Activated CD8-positive, alpha-beta T cell treated with anti-CD3 and anti-CD28 coated beads, Interleukin-2, amount 10 ng/mL, durations not matched to agents 7 days and 5 days (primary cell): ENCODE measurements at places on chromosomes 4 and X. TPM values are rescaled to one million over a fixed set of nuclear protein-coding genes. Genes with fewer than 3 reads are reported as not detected.

- DNase-seq = no peak
These were observed 25.4 kb upstream of the RASL11B start for GRCh38 chr4:52836678-52837077.

GRCh38 chrX:77167993-77168392 is 279.2 kb upstream of the FGF16 start:
- DNase-seq = no peak

ABCD1 gene
- total RNA-seq = 15.9 TPM

NUP62CL gene
- total RNA-seq = 1.2 TPM

RASGEF1B gene
- total RNA-seq = 2.4 TPM
